Hematopoietic multipotent progenitor cell treated with erythropoietin and hydrocortisone succinate and interleukin-3 and kit ligand, for 6 days (in vitro differentiated cells): ENCODE measurements at places on chromosomes 2 and 18.

DNA sequence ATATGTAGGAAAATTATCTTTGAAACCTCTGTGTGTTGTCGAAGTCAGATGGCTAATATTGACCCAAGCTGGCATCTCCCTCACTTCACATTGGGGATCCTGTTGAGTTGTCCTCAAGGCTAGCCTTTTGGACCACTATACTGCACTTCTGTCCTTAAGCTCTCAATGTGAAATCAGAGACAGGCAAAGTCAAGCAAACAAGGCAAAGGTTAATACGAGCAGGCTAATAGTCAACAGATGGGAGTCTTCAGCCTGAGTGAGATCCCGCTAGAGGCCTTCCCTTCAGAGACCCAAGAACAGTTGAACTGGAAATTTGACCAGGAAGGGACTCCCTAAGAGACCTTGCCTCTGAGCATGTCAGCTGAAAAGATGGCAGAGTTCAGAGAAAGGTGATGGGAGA lies 475.4 kb downstream of the PARD3B start:
- no peak for DNase-seq

DNA sequence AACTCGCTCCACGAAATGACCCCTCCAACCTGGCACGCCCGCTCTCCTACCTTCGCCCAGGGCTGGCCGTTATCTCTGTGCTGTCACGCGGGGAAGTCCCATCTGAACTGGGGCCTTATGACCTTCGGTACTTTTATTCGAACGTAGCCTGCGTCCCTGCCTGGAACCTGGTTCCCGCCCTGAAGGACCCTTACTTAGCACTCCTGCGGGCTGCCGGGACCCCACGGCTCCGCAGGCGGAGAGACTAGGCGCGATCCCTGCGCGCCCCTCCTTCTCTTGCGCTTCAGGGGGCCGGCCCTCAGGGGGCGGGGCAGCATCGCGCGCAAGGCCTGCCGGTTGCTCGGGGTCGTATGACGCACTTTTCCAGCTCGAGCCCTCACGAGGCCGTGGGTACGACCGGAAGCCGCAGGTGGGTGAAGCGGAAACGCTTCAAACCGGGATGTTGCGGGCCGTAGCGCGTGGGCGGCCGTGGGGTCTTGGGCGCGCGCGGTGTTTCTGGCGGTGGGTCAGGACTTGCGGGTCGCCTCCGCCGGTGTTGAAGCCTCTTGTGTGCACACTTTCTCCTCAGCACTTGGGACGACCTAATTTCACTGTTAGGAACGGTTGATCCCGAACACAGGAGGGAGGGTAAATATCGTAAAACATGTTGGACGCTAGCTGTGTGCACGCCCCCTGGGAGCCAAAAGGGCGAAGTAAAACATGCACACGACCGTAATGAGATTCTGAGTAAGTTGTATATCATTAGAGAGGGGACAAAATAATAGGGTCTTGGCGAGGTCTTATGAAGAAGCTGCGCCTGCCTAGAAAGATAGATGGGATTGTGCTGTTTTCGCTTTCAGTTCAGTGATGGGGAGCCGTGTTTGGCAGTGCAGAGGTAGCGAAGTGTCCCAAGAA lies at the start of the genes LIPT1 and TSGA10:
Gene LIPT1, plus strand, starts transcription at position 325 of the 894 bp plus-strand sequence. CDS start 6,991 bp downstream, outside the sequence.
Gene TSGA10, minus strand, starts transcription at position 300 of the 894 bp plus-strand sequence. CDS start 45,503 bp downstream, outside the sequence.
- DNase-seq: peak; percentile 96

- DNase-seq: no peak
Measured at GRCh38 chr2:206001912-206002311, 84.1 kb downstream of the INO80D start.

DNA sequence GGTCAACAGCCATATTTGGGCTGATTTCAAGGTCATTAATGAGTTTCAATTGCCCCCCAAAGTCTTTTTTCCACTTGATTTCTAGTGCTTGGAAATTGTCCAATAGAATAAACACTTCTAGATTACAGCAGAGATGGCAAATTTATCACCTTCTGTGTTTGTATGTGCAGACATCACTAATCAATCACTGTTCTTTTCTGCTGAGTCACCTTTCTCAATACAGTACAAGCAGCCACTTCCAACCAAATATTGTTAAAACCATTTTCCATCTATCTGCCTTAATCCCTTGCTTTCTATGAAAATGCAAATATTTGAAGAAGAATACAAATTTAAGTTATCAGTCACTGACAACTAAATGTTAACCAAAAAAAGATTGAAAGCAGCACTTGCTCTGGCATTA lies 40.2 kb upstream of the ZNF521 start:
- DNase-seq: no peak

GRCh38 chr18:11785444-11786055 lies 65.7 kb upstream of the CHMP1B start:
- no peak for DNase-seq

DNA sequence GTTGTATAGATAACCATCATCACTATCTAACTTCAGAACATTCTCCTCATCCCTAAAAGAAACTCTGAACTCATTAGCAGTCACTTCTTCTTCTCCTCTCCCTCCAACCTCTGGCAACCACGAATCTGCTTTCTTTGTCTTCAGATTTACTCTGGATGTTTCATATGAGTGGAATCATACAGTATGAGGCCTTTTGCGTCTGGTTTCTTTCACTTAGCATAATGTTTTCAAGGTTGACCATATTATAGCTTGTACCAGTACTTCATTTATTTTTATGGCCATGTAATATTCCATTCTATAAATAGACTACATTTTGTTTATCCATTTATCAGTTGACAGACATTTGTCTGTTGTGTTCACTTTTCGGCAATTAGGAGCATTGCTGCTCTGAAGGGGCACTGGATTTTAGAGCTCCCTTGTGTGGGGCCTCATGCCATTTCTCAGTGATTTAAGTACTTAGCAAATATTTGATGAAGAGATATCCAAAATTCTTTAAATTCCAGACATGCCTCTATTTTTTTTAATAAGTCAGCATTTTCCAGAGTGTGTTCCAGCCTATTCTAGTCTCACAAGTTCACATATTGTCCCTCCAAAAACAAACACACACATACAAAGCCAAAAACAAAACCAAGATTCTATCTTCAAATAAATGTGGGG lies 22.5 kb upstream of the MAP3K20 start:
- DNase-seq: no peak
